Amniotic stem cell (primary cell): ENCODE measurements at places on chromosomes 5 and 9.

DNA sequence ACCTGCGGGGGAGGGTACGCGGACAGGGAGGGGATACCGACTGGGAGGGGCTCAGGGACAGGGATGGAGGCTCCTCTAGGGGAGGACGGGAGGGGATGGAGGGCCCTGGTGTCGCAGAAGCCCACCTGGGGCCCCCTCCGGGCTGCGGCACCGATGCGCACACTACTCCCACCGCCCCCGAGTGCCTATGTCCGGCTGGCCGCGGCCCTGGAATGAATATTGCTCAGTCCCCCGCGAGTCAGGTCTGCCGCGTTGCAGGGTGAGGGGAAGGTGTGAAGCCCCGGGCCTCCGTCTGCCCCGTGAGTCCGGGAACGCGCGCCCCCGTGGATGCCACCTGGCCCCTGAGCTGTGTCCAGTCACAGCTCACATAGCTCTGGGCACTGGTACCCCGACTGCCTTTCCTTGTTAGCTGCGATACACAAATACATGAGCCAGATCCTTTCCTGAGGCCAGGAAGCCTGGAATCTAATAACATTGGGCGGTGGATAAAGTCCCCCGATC lies 44.5 kb upstream of the PRSS3 start:
- DNase-seq: no peak

GRCh38 chr5:165757791-165758190 lies 2252.4 kb downstream of the MAT2B start:
- DNase-seq: no peak

DNA sequence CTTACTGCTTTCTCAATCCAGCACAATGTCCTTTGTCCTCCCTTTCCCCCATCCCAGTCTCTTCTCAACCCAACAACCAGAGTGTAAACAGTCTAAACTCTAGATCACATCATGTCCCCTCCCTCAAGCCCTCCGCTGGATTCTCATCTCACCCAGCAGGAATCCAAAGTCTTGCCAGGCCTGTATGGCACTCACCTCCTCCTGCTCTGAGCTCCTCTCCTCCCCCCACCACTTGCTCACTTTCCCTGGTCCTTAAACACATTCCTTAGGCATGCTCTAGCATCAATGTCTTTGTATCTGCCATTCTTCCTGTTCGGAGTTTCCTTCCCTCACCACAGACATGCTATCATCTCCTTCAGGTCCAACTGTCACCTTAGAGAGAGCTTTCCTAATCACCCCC lies 78.8 kb downstream of the NIPSNAP3B start:
- no peak for DNase-seq

GRCh38 chr9:97491216-97491999 lies 10.1 kb upstream of the TMOD1 start:
- no peak for DNase-seq

- DNase-seq: no peak
Observed at GRCh38 chr5:94916619-94917018, 298.1 kb downstream of the SLF1 start.

DNA sequence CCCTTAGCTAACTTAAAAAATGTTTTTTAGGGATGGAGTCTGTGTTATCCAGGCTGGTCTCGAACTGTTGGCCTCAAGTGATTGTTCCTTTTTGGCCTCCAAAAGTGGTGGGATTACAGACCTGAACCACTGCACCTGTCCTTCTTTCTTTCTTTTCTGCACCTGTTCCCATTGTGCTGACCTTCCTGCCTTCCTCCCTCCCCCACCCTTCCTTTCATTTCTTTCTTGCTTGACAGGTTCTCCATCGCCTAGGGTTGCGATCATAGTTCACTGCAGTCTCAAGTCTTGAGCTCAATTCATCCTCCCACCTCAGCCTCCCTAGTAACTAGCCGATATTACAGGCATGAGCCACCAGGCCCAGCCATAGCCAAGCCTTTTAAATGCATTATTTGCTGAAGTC lies 20.6 kb downstream of the JMY start:
- DNase-seq: no peak

GRCh38 chr5:138900281-138900965 lies 25.3 kb upstream of the LRRTM2 start:
- DNase-seq: no peak

DNA sequence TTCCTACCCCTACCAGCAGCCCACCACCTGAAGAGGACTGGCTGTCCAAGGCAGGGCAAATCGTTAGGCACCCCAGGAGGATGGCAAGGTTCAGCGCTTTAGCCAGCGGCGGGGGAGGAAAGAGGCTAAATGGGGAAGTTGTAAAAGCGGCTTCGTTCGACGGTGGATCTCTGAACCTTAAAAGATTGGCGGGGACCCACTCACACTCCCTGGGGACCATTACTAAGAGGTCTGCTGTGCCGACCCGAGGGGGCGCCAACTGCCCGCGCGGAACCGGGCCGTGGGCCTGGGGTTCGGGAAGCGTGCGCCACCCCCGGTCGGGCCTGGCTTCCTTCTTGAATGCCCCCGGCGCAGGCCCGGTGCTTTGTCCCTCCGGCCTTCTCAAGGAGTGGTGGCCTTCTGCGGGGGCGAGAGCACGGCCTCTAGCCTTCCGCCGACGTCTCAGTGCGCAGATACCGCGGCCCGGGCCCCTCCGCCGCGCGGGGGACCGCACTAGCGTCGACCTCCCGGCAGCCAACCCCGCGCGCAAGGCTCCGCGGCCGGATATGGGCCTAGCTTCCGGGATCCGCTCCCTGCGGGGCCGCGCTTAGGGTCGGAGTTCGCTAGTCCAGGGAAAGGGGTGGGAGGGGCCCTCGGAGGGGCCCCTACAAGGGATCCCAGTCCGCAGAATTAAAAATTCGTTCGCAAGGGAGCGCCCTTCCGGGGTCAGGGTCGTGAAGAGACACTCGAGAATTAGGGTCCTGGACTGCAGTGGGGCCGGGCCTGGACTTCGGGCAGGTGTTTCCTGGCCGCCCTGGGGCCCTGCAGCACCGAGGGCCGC lies 10.5 kb downstream of the NR2F1-AS1 start:
- no peak for DNase-seq

GRCh38 chr5:169943026-169943425 lies 37.3 kb downstream of the INSYN2B start:
- no peak for DNase-seq

- DNase-seq: no peak
Observed at GRCh38 chr9:87863882-87864465, 18.7 kb upstream of the SPATA31E1 start.

GRCh38 chr5:72702881-72703434 lies 113.5 kb upstream of the TNPO1 start:
- DNase-seq: no peak

- DNase-seq: no peak
Observed at GRCh38 chr5:178422400-178422775, 167.8 kb downstream of the COL23A1 start.

DNA sequence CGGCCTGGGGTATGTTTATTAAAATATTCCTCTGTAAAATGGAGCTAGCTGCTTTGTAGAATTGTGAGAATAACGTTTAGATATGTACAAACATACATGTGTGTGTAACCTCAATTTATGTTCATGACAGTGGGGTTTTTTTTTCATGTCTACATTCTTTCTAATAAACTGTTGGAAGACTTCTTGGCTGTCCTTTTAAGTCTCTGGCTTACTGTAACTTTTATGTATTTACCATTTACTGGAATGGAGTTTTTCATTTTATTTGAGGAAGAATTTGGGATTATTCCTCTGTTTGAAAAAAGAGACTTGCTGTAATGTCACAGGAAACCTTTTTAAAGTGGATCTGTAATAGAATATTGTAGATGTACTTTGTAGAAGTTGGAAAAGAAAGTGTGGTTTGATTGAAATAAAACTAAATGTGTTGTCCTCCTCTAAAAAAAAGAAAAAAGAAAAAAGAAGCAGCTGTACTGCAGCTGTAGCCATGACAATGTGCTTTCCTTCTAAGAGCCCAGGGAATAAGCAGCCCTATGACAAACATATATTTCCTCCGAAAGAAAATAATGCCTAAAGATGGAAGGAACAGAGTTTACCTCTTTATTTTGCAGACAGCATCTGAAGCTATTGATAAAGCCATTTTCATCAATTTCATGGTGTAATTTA lies 71.2 kb upstream of the FREM1 start:
- DNase-seq: no peak

DNA sequence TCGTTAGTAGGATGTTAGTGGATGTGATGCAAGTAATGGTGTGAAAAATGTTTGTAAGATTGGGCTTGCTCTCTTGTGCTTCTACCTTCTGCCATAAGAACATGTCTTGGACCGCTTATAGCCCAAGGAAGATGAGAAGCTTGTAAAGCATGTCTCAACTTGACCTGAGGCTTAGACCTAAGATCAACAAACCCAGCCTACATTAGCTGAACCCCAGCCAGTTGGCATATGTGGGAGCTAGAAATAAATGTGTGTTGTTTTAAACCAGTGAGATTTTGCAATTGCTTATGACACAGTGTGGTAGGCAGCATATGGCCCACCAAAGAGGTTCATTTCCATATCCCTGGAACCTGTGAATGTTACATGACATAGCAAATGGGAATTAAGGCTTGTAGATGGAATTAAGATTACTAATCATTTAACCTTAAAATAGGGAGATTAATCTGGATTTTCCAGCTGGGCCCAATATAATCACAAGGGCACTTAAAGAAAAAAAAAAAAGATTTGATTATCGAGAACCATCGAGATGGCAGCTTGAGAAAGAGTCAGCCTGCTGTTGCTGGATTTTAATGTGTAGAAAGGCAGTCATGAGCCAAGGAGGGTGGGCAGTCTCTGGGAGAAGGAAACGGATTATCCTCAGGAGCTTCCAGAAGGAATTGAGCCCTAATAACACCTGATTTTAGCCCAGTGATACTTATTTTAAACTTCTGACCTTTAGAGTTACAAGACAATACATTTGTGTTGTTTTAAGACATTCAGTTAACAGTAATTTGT lies 27.3 kb upstream of the EDIL3 start:
- no peak for DNase-seq

- DNase-seq: peak; percentile 78
Observed at GRCh38 chr5:132556763-132557477, at the start of gene RAD50. Gene RAD50 (plus strand): TSS chr5:132556977. CDS start chr5:132557325, 348 bp downstream.

GRCh38 chr5:94945656-94946055 lies 327.2 kb downstream of the SLF1 start:
- no peak for DNase-seq
